Lung (tissue), 17 donors: ENCODE measurements at places on chromosomes 3 and 15.

GRCh38 chr15:70097321-70098152 is at the start of gene TLE3:
TSS of gene TLE3 (minus strand) at chr15:70097917. CDS start at chr15:70096798, 1,119 bp downstream.
- DNase-seq: peak; percentile 100

DNA sequence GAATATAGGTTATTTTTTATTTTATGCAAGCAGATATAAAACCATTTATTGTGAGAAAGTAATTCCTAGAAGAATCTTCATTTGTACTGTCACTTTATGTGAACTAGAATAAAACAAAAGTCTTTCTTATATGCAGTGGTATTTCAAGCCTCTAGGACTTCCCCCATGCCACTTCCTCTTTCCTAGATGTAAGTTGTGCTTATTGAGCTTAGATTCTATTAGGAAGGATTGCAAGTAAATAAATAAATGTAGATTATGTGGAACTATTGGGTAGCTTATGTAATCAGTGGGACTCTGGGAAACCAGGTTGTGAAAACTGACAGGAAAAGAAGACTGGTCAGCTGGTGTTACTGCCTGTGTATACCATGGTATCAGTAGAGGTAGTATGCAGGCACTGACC is 169.7 kb downstream of the RSRC1 start:
- DNase-seq: no peak

GRCh38 chr3:186075489-186075888 is 33.4 kb downstream of the ETV5 start:
- DNase-seq: no peak

- no peak for DNase-seq
Measured at GRCh38 chr15:48914717-48915116, 36.8 kb downstream of the EID1 start.

DNA sequence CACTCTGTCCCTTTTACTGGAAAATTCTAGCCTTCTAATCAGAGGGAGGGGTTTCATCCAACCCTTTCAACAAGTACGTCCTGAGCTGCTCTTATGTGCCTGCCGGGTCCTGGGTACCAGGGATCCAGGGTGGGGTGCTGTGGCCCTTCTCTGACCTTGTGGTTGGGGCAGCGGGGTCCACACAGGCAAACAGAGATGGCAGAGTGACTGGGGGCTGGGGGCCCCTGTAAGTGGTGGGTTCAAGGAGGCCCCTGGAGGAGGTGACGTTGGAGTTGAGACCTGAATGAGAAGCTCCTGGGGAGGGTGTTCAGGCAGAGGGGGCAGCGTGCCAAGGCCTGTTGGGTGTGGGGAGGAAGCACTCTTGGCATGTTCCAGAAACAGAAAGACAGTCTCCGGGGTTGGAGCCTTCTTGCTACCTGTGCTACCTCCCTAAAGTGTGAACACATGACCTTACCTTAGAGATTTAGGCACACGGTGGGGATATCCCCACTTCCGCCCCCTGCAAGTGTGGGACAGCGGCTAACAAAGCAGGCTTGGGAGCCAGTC is 78.1 kb downstream of the FBLN2 start:
- DNase-seq: no peak

- DNase-seq: no peak
Measured at GRCh38 chr3:119276680-119277079, 17.5 kb upstream of the ARHGAP31 start.
